ENCODE measurements at places on chromosomes 1 and 21.
A peak's percentile ranks its signal among the peaks of the same experiment; 100 is the strongest.

- DNase-seq: peak; percentile 97
Observed at GRCh38 chr1:15543589-15544568, 17.2 kb downstream of the DNAJC16 start.

DNA sequence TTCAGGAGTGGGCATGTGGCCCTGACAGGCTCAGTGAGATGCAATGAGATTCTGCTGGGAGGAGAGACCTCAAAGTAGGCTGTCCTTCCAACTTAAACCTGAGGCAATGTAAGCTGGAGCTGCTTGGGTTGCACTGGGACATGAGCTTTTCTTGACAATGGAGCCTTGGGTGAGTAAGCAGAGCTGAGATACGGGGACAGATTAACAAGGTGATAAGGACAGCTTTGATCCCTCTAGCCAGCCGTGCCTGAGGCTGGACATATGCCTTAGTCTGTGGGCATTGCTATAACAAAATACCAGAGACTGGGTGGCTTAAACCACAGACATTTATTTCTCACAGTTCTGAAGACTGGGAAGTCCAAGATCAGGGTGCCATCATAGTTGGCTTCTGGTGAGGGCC lies 18.3 kb upstream of the NGF start:
- DNase-seq: no peak

DNA sequence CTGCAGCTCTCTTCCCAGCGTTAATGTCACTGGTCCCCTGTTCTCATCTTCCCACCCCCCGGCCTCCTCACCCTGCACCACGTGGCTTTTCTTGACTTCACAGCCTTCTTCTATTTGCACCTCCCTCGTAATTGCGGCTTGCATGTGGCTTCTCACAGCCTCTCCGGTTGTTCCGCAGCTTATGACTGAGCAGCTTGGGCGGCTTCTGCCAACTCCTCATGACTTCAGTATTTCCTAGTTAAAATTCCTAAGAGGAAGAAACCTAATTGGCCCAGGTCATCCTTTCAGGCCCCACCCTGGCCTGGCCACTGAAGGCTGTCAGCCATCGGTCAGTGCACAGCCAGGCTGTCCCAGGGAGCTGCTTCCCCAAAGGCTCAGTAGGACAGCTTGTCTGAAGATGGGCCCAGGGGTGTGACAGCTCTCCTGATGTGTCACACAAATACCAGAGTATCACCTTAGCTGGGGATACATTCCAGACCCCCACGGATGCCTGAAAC lies 8.6 kb upstream of the RERE start:
- no peak for DNase-seq

GRCh38 chr1:160009081-160009480 lies 22.7 kb downstream of the PIGM start:
- DNase-seq: no peak

DNA sequence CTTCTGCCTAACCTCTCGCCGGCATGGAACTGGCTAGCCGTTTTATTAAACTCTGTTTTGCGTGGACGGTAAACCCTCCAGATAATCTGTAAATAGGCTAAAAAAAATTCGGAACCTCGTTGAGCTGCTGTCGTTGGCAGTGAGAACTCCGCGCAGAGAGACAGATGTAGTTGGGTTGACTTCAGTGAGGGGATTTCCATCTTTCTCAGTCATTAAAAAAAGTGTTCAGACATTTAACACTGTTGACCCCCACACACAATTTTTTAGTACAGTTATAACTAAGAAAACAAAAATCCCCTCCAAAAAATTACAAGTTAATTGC lies 464 bp downstream of the PARK7 start:
- DNase-seq: no peak

GRCh38 chr1:57633881-57634280 lies 210.0 kb upstream of the DAB1 start:
- no peak for DNase-seq
